Adrenal gland (tissue), 19 donors: ENCODE measurements at places on chromosomes 5 and 9. TPM values are rescaled to one million over a fixed set of nuclear protein-coding genes. Genes with fewer than 3 reads are reported as not detected.

Gene N4BP3
- 0.70 TPM for total RNA-seq

Gene OR1Q1
- total RNA-seq, result not detected

Gene SPINK6
- total RNA-seq, result not detected

Gene AQP7
- total RNA-seq, result 0.33 TPM

Gene RLN2
- 0.32 TPM for total RNA-seq

Gene DMRT3
- total RNA-seq, result not detected

Gene GRXCR2
- not detected for total RNA-seq

Gene OMD
- 18.1 TPM for total RNA-seq

DNA sequence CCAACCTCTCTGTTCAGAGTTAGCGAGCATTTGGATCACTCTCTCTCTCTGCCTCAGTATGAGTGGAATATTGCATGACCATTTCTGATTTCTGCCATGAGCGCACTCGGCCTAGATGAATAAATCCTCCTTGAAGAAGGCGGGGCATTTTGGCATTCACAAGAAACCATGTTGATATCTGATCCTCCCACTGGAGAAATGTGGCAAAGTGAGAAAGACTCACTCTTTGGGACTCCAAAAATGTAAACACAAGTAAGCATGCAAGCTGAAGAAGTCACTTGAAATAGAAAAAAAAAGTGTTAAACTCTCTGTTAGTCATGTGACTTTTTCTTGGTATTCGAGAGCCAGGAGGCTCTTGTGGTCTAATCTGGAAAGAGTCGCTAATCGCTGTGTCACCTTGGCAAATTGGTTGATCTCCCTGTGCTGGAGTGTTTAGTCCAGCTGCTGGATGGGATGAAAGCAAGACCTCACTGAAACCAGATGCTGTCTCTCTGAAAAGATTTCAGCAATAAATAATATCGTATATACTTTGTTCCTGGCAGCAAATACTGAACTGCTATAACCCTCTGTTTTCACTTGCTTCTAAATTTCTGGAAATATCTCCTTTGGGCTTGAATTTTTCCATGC, 95.5 kb downstream of the GHR start:
- H3K27ac ChIP-seq, result no peak overlapping the region
- no peak overlapping the region for H3K4me3 ChIP-seq
- no peaks in the 10 kb centered on the region for H3K4me1 ChIP-seq
- no peaks in the 10 kb centered on the region for H3K36me3 ChIP-seq
- no peak for DNase-seq
- no peaks in the 10 kb centered on the region for H3K27me3 ChIP-seq

GRCh38 chr9:121696930-121697329, 45.5 kb downstream of the DAB2IP start:
- H3K36me3 ChIP-seq, result no peaks in the 10 kb centered on the region
- no peak for DNase-seq
- H3K4me1 ChIP-seq, result peaks cover 15% of the 10 kb centered on the region
- H3K27me3 ChIP-seq, result no peaks in the 10 kb centered on the region
- H3K4me3 ChIP-seq, result no peak overlapping the region

DNA sequence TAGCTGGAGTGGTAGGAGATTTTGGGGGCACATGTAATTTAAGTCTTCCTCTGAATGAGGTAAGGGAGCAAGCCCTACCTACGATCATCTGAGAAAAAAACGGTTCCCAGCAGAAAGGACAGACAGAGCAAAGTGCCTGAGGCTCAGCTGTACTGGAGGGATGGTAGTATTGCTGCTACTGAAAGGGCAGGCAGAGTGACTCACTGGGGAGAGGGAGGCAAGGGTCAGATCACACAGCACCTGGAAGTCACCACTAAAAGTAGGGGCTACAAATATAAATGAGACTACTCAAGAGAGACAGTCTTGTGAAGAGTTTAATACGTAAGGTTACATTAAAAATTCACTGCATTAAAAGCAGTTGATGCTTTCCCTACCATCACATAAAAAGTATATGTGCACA, 75.9 kb downstream of the NFIB start:
- no peak overlapping the region for H3K4me3 ChIP-seq
- no peak for DNase-seq
- H3K36me3 ChIP-seq, result no peaks in the 10 kb centered on the region
- H3K27ac ChIP-seq, result peak overlapping the region; percentile 21
- peaks cover 3% of the 10 kb centered on the region for H3K4me1 ChIP-seq

GRCh38 chr5:134458234-134459009, 46.7 kb upstream of the CDKN2AIPNL start:
- DNase-seq, result no peak
- no peaks in the 10 kb centered on the region for H3K4me1 ChIP-seq
- H3K4me3 ChIP-seq, result no peak overlapping the region
- no peaks in the 10 kb centered on the region for H3K27me3 ChIP-seq
- no peaks in the 10 kb centered on the region for H3K36me3 ChIP-seq
- H3K27ac ChIP-seq, result no peak overlapping the region

GRCh38 chr5:90161414-90161813, 248.1 kb downstream of the CETN3 start:
- no peak overlapping the region for H3K4me3 ChIP-seq
- H3K36me3 ChIP-seq, result no peaks in the 10 kb centered on the region
- no peak overlapping the region for H3K27ac ChIP-seq
- no peaks in the 10 kb centered on the region for H3K27me3 ChIP-seq

- no peaks in the 10 kb centered on the region for H3K4me1 ChIP-seq
- no peaks in the 10 kb centered on the region for H3K36me3 ChIP-seq
- H3K27ac ChIP-seq, result no peak overlapping the region
- no peak overlapping the region for H3K4me3 ChIP-seq
Observed at GRCh38 chr5:13994621-13995253, 50.2 kb upstream of the DNAH5 start.

GRCh38 chr5:57862471-57862911, 379.9 kb upstream of the ACTBL2 start:
- H3K4me1 ChIP-seq, result no peaks in the 10 kb centered on the region
- H3K36me3 ChIP-seq, result no peaks in the 10 kb centered on the region
- H3K4me3 ChIP-seq, result no peak overlapping the region
- no peak overlapping the region for H3K27ac ChIP-seq
- no peak for DNase-seq

DNA sequence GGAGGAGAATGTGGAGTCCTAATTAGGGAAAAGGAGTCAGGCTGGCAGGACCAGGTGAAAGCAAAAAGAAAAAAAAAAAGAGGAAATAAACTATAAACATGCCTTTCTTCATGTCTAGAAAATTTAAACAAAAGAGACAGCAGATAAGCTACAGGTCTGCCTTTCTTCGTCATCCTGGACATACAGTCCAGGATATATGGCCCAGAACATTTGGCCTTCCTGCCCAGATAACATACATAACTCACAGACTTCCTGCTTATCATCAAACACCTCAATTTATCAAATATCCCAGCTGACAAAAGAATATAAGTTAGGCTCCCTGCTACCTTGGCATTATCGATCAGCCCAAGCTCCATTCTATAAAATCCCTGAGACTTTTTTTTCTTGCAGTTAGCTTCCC, 11.2 kb downstream of the BTNL8 start:
- H3K4me3 ChIP-seq, result no peak overlapping the region
- H3K36me3 ChIP-seq, result no peaks in the 10 kb centered on the region
- no peaks in the 10 kb centered on the region for H3K4me1 ChIP-seq
- no peak overlapping the region for H3K27ac ChIP-seq
- peaks cover 4% of the 10 kb centered on the region for H3K27me3 ChIP-seq

- H3K4me3 ChIP-seq, result no peak overlapping the region
- H3K27me3 ChIP-seq, result no peaks in the 10 kb centered on the region
- peak; percentile 21 for DNase-seq
- no peak overlapping the region for H3K27ac ChIP-seq
Observed at GRCh38 chr5:133754575-133755169, 142.3 kb upstream of the FSTL4 start.

- no peak overlapping the region for H3K4me3 ChIP-seq
- no peaks in the 10 kb centered on the region for H3K27me3 ChIP-seq
- no peak overlapping the region for H3K27ac ChIP-seq
Observed at GRCh38 chr9:31112491-31112890, 1272.0 kb upstream of the ACO1 start.

- H3K27ac ChIP-seq, result no peak overlapping the region
- H3K27me3 ChIP-seq, result no peaks in the 10 kb centered on the region
- no peak overlapping the region for H3K4me3 ChIP-seq
- peaks cover 21% of the 10 kb centered on the region for H3K4me1 ChIP-seq
Observed at GRCh38 chr5:33235304-33235703, 205.5 kb upstream of the TARS1 start.

GRCh38 chr9:120895951-120896350, 19.0 kb upstream of the PHF19 start:
- no peaks in the 10 kb centered on the region for H3K4me1 ChIP-seq
- no peak overlapping the region for H3K27ac ChIP-seq
- H3K27me3 ChIP-seq, result no peaks in the 10 kb centered on the region
- H3K36me3 ChIP-seq, result no peaks in the 10 kb centered on the region

GRCh38 chr5:141866096-141866495, 12.1 kb downstream of the PCDH1 start:
- H3K4me1 ChIP-seq, result no peaks in the 10 kb centered on the region
- no peak overlapping the region for H3K27ac ChIP-seq
- H3K36me3 ChIP-seq, result no peaks in the 10 kb centered on the region
- no peak overlapping the region for H3K4me3 ChIP-seq
- no peak for DNase-seq

GRCh38 chr9:93582115-93582514, 5.7 kb downstream of the PHF2 start:
- DNase-seq, result peak; percentile 16
- H3K36me3 ChIP-seq, result no peaks in the 10 kb centered on the region
- no peak overlapping the region for H3K4me3 ChIP-seq
- peaks cover 10% of the 10 kb centered on the region for H3K4me1 ChIP-seq

GRCh38 chr5:1098986-1099597, 12.8 kb downstream of the SLC12A7 start:
- peaks cover 27% of the 10 kb centered on the region for H3K4me1 ChIP-seq
- no peak for DNase-seq
- H3K27ac ChIP-seq, result no peak overlapping the region
- no peak overlapping the region for H3K4me3 ChIP-seq

DNA sequence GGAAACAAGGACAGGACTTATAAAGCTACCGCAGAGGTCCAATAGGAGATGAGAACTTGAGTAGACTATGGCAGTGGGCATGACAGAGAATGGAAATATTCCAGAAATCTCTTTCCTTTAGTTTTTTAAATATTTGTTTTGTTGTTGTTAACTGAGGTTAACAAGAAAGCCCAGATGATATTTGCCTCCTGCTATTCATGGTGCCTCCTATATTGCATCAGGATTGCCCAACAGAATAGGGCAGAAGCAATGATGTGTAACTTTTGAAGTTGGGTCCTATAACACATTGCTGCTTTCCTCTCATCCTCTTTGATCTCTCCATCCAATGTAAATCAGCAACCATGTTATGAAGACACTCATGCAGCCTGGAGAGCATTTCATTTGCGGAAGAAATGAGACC, 42.8 kb downstream of the PDE4D start:
- H3K27ac ChIP-seq, result no peak overlapping the region
- H3K36me3 ChIP-seq, result no peaks in the 10 kb centered on the region
- DNase-seq, result no peak
- H3K4me3 ChIP-seq, result no peak overlapping the region

GRCh38 chr5:29382780-29383179, 1810.7 kb upstream of the CDH6 start:
- H3K27me3 ChIP-seq, result no peaks in the 10 kb centered on the region
- H3K36me3 ChIP-seq, result no peaks in the 10 kb centered on the region
- no peak for DNase-seq
- H3K27ac ChIP-seq, result no peak overlapping the region
- no peak overlapping the region for H3K4me3 ChIP-seq

GRCh38 chr5:83701886-83702285, 18.8 kb downstream of the HAPLN1 start:
- no peak overlapping the region for H3K4me3 ChIP-seq
- no peaks in the 10 kb centered on the region for H3K4me1 ChIP-seq
- no peak for DNase-seq
- no peaks in the 10 kb centered on the region for H3K27me3 ChIP-seq
- H3K36me3 ChIP-seq, result no peaks in the 10 kb centered on the region

DNA sequence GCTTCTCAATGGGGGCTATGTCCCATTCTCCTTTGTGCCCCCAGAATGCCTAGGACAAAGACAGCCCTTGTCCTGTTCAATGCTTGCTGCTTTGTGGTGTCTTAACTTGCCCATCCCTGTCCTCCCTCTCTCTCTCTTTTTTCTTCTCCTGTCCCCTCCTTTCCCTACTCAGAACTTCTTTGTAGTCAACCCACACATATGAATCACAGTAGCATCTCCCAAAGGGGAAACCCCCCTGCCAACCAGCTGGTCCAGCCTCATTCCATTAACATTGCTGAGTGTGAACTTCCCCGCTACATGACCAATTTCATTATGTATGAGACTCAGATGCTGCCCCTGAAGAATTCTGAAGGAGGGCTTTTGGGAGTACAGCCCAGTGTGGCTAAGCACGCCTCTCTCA, 408.3 kb downstream of the ENC1 start:
- H3K4me3 ChIP-seq, result no peak overlapping the region
- no peak overlapping the region for H3K27ac ChIP-seq
- H3K36me3 ChIP-seq, result no peaks in the 10 kb centered on the region
- no peaks in the 10 kb centered on the region for H3K27me3 ChIP-seq
- no peak for DNase-seq

GRCh38 chr5:78758169-78758839, 109.7 kb upstream of the LHFPL2 start:
- H3K27me3 ChIP-seq, result no peaks in the 10 kb centered on the region
- no peaks in the 10 kb centered on the region for H3K36me3 ChIP-seq
- peak; percentile 53 for DNase-seq
- H3K4me3 ChIP-seq, result no peak overlapping the region
- peaks cover 4% of the 10 kb centered on the region for H3K4me1 ChIP-seq

DNA sequence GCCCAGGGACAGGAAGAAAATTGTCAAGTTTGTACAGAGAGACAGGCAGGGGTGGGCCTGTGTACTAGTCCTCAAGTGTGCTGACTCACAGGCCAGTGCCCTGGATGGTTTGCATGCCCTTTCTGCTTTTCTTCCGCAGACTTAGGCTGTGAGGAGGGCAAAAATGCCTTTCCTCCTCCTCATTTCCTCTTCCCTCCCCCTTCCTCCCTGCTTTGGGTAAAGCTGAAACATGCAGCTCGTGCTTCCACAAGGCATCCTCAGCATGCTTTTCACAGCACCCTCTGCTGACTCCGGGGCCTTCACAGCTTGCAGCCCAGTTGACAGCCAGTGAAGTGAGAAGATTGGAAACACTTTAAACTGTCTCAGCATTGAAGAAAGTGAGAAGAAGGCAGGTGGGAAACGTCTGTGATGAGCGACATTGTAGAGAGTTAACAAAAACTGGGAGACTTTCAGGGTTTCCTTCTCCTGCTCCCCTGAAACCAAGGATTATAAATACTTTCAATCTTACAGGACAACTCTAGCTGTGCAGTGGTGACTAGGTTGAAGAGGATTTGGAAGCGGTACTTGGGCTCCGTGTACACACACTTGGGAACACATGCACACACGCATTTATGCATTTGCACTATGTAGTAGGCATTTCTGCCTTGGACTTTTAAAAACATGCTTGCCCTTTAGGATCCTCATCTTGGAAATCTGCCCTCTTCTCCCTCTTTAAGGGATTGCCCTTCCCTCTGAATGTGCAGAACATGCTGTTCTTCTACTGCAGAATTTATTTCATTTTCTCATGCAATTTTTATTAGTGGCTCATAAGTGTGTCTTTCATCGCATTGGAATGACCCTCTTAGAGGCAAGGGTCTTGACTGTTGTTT, 138.8 kb downstream of the GRIA1 start:
- no peaks in the 10 kb centered on the region for H3K27me3 ChIP-seq
- peak; percentile 75 for DNase-seq
- peaks cover 21% of the 10 kb centered on the region for H3K4me1 ChIP-seq
- no peaks in the 10 kb centered on the region for H3K36me3 ChIP-seq

GRCh38 chr5:158027806-158028775, 169.1 kb upstream of the CLINT1 start:
- DNase-seq, result no peak
- peaks cover 15% of the 10 kb centered on the region for H3K4me1 ChIP-seq
- H3K27me3 ChIP-seq, result no peaks in the 10 kb centered on the region
- no peak overlapping the region for H3K4me3 ChIP-seq
- H3K27ac ChIP-seq, result no peak overlapping the region
- no peaks in the 10 kb centered on the region for H3K36me3 ChIP-seq
